Effector CD4-positive, alpha-beta T cell (primary cell): ENCODE measurements at places on chromosomes 5 and 9.

DNA sequence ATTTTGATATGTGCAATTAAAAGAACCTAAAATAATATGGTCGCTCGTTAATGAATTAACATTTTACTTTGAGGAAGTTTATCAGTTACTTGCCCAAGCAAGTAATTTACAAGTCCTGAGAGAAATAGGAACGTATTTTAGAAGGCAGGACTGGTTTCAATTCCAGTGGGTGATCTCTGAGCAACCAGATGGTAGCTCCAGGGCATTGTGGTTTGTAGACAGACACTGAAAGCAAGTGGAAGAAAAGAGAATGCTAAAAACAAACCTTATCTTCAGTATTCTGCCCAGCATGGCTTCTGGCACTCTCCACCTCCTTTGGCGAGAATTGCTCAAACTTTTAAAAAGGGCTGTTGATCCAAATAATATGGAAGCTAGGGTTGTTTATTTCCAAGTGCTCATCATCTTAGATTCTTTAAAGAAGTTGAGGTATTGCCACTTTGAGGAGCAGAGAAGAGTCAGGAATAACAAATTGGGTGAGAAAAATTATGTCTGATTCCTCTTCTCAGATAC, 31.8 kb upstream of the ERAP2 start:
- no peak for DNase-seq

- no peak for DNase-seq
These were observed 644 bp downstream of the NIM1K start for GRCh38 chr5:43192558-43193180.

DNA sequence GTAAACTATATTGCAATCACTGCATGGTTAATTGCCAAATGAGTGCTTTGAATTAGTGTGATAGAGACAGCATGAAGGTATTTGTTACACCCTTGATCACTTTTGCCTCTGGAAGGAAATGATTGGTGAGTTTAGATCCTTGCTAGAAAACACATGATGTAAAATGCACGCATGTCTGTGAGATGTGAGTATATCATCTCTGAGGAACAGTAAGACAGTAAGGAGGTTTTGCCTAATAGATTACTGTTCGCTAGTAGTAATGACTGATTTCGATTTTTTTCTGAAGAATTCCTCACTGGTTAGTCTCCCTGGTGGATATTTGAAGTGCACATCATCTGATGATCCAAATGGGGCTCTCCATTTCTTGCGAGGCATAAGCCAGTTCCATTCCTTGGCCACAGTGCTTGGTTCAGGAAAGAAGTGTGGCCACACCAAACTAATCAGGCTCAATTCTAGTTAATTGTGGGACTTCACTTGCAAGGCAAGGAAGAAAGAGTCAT, 156.4 kb upstream of the ADRA1B start:
- no peak for DNase-seq

GRCh38 chr5:8701251-8701650, 832.3 kb downstream of the MTRR start:
- no peak for DNase-seq

GRCh38 chr5:42751044-42751443, 5.6 kb upstream of the CCDC152 start:
- no peak for DNase-seq

DNA sequence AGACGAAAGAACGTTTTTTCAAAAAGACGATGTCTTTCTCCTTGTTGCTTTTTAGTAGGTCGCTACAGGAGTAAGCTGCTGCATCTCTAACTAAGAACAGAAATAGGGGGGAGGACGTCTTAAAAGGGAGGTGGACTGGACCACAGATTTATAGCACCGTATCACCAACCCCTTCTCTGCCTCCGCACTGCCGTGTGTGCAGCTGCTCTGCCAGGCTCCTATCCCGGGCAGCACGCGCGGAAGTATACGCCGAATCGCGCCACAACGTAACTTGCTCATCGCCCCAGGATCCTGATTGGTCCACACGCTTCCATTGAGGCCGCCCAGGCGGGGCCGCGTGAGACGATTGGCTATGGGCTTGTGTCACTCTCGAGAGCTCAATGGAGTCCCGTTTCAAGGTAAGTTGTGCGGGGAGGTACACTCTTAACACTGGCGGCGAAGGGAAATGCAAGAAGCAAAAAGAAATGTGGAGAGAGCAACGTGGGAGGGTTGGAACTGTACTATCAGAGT, at the start of gene ELAVL2:
TSS of gene ELAVL2 (minus strand) at position 121 of the 510 bp plus-strand sequence. CDS start 64,006 bp downstream, outside the sequence.
- no peak for DNase-seq

GRCh38 chr9:134740071-134740470, 98.5 kb downstream of the COL5A1 start:
- DNase-seq: no peak

DNA sequence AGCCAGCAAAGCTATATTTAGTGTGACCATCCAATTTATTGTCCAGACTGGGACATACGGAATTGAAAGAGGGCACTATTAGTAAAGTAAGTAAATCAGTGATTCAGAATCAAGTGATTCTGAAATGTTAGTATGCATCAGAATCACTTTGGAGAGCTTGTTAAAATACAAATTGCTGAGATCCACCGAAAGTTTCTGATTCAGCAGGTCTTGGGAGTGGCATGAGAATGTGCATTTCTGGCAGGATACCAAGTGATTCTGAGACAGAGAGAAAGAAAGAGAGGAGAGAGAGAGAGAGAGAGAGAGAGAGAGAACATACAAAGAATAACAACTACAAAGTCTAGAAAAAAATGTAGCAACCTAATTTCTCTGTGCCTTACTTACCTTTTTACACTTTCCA, 65.4 kb upstream of the ASTN2 start:
- no peak for DNase-seq

DNA sequence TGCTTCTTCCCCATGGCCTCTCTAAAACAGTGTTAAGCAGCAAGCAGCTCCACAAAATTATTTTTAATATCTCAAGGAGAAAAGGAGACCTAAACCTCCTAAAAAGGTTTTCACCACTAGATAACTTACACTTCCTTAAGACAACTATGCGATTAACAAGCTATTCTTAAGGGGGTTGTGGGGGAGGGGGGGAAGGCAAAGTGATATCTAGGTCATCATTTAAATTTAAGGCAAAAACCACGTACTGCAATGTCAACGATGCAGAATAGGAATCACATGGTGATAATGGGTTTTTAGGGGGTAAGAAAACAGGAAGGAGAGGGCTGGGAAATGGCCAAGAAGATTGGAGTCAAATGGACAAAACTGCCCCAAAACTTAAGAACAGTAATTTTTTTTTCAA, 32.6 kb downstream of the CSNK1A1 start:
- DNase-seq: no peak

DNA sequence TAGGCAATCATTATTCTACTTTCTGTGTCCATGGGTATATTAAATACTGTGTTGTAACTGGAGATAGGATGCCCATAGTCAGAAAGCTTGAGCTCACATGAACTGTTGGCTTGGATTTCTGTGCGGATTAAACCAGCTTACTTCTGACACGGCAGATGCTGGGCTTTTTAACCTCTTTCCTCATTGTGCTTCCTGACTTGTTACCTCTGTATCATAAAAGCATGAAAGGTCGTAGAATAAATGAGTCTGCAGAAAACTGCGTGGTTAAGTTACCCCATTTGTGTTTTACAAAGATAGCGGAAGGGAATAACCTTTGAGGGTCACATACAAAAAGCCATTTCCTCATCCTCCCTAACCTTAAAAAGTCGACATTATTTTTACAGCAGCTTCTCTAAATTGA, 199.5 kb upstream of the DMRT1 start:
- no peak for DNase-seq

DNA sequence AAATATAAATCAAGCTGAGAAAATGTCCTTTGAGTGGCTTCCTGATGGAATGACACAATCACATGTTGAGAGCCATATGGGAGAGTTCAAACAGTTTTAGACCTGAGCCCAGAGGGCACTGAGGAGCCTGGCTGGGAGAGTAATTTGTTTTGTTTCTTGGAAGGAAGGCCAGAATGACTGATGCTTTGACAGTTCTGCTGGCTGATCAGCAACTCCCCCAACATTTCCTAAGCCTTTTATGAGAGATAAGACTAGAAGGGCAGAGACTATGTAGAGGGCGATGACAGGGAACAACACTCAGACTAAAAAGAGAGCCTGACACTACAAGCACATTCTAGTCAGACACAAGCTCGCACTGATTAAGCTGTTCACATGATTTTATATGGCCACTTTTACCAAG, 169.2 kb downstream of the COX7C start:
- no peak for DNase-seq

GRCh38 chr5:77637998-77638762, at the start of gene OTP:
OTP (minus strand) TSS chr5:77638713; CDS start chr5:77638549, 164 bp downstream.
- no peak for DNase-seq

DNA sequence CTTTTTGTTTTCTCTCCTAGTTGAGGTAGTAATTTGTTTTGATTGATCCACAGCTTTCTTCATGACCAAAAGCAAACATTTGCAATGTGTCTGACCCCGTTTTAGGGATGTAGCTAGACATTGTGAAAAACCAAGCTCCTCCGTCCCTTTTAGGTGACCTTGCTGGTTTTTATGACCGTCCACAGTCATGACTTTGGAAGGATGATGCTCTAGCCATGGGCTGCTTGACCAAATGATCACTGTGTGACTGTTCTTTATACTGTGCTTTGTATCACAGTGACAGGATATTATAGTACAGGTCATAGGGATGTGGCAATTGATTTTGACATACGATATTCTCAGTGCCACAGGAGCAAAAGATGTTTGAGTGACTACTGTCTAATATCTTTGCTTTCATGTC, 54.4 kb downstream of the KCNN2 start:
- DNase-seq: no peak

- DNase-seq: no peak
These were observed 217.4 kb downstream of the FANCC start for GRCh38 chr9:95100071-95100627.

- DNase-seq: no peak
These were observed 128.5 kb upstream of the CDH10 start for GRCh38 chr5:24773261-24773660.

DNA sequence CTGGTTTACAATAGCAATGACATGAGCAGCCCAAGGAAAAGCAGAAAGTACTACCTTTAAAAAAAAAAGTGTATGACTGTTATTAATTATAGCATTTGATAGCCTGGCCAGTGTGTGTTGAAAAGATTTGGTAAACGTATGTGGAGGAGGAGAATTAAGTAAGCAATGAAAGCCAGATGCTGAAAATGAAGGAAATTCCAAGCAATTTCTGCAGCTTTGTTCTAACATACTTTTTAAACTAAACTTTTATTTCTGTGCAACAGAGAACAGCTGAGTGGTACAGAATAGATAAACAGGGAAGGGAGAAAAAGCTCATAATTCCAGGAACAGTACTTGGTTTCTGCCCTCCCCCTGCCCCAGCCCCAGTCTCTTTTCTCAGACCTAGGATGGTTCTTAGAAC, 252.6 kb downstream of the ADAMTSL1 start:
- DNase-seq: no peak

- DNase-seq: no peak
These were observed 310.5 kb downstream of the DMAC1 start for GRCh38 chr9:7489036-7489435.

DNA sequence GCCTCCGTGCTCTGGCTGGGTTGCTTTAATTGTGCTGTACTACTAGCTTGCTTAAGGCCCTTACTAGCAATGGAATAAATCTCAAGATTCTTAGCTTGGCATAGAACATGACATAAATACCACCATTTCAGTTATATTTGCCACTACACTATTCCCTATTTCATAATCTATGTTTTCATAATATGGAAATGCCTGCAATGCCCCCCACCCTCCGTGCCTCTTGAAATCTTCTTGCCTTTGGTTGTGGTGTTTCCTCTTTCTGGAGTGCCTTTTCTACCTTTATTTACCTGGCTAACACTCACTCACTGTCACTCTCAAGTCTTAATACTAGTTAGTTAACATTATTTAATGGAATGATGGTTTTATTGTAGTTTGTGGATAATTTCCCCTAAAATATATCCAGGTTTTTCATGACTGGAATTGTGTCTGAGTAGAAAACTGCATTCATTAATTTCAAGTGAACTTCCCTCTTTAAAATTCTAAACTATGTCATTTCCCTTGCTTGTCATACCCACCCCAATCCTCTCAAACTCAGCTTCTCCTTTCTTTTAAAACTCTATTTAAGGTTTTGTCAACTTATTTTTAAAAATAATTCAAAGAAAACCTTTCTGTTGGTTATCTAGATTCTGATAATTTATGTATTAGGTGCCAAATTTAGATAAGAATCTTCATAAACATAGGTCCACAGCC, 521.7 kb upstream of the DAB2 start:
- no peak for DNase-seq

DNA sequence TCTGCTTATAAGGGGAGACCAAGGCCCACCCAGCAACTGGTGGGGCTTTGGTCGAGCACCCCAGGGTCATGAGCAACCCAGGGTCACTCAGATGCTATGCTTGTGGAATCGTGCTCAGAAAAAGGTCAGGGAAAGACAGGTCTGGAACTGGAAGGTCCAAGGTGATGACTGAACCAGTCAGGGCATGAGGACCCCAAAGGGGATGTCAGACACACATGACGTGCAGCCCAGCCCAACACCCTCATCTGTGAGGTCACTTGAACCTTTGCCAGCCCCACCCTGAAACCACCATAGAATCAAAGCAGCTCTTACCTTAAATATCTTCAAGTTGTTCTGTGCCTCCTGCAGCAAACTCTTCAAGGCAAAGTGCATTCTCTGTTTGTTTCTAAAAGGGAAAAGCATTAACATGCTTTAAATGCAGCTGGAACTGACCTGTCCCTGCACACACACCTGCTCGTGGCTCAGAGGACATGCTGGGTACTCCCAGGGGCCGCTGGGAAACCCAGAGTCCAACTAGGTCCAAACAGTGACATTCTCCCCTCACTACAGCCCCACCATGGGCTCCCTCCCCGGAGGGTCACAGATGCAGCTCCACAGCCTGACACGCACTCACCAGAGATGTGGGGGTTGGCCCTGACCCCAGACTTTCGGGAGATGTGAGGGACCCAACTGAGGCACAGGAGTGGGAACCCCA, 29.4 kb downstream of the IPPK start:
- no peak for DNase-seq

DNA sequence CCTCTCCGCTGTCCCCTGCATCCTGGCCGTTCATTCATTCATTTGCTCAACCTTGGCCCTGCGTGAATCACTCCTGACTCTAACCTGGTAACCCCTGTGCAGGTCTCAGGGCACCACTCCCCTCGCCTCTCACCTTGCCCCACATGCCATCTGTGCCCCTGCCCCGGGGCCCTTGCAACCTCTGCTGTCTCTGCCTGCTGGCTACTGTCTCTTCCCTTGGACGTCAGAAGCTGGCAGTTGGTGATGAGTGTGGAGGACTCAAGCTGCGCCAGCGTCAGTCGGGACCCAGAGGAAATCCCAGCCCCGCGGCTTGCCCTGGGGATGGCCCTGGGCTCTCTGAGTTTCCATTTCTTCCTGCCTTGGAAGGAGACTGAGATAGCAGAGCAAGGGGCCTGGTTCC, 154.9 kb downstream of the OLFM1 start:
- no peak for DNase-seq

DNA sequence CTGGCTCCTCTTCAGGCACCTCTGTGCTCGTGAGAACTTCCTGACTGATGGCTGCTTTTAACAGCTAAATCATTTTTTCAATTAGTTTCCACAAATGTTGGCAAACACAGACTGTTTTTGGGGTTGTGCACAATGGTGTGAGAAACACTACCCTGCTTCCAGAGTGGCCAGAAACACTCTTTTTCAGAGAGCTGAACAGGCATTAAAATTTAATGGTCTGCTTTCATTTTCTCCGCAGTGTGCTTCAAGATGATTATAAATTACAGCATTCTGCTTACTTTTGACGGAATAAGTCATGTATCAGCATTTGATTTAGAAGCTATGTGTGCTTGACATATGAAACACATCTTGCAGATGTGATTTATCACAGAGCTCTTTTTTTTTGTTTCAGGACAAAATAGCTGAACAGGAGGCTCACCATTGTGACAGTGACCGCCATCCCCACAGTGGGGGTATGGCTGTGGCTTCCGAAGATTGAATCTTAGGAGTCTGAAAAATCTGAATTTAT, 454.5 kb upstream of the ZNF608 start:
- DNase-seq: no peak

- DNase-seq: no peak
These were observed 97.6 kb downstream of the ARSB start for GRCh38 chr5:78887384-78888118.
